Stimulated activated CD4-positive, alpha-beta T cell treated with anti-CD3 and anti-CD28 coated beads, Interleukin-1b, Interleukin-23, amount 100 ng/mL, for 1 hour (primary cell): ENCODE measurements at places on chromosomes 2 and 18.

GRCh38 chr2:195503208-195503607 lies 153.8 kb upstream of the SLC39A10 start:
- DNase-seq, result no peak

DNA sequence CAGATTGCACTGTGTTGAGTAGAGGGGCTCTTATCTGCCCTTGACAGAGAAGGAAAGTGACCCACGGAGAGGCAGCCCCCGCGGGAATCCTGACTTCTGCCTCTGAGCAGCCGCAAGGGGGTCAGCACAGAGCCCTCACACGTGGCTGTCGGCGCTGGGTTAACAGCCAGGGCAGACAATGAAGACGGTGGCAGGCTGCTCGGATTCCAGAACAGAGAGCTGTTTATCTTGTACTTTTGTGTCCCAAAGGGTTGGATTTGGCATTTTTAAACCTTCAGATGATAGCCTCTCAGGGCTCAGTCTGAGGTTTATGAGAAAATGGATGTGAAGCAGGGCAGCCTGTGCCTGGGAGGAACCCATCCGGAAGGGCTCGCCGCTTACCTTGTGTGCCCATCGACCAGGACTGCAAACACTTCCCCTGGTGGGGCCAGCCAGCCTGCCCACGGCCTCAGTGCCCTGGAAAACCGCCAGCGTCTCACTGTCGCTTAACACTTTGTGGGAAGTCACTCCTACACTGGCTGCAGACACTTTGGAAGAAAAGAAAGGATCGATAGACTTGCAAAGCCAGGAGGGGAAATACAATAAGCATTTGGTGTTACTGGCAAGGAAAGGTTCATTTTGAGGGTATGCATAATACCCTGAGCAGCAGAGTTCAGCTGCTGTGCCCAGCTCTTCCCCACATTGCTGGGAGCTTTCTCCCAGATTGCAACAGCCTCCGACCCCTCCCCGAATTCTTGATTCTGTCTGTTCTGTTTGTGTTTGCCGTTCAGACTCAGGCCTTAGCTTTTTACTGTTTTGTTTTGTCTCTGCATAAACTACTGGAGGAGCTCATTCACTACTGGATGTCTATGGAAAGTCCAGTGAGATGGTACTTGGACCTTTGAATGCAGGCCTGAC lies 325.3 kb upstream of the MYT1L start:
- no peak for DNase-seq

- DNase-seq, result no peak
These were observed 99.9 kb upstream of the NABP1 start for GRCh38 chr2:191578031-191578430.

GRCh38 chr2:19575641-19576040 lies 217.2 kb upstream of the OSR1 start:
- no peak for DNase-seq

- DNase-seq, result no peak
These were observed 32.9 kb upstream of the SCG2 start for GRCh38 chr2:223635080-223635479.

- DNase-seq, result no peak
These were observed 27.2 kb downstream of the TBC1D8 start for GRCh38 chr2:101123795-101124471.

GRCh38 chr2:215269397-215270117 lies 42.3 kb upstream of the ATIC start:
- peak; percentile 5 for DNase-seq

DNA sequence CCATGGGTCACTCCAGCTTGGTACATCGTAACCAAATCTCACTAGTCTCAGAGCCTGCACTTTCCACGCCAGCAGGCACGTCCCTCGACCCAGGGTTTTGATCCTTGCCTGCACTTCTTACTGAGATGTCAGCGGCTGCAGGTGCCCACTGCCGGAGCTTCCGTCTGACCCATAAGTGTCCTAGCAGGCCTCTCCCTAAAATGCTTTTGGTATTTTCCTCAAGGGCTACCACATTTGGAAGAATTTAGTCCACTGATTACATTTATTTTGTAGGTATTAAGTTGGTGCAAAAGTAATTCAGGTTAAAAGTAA lies 175.0 kb upstream of the FBXO11 start:
- DNase-seq, result no peak

DNA sequence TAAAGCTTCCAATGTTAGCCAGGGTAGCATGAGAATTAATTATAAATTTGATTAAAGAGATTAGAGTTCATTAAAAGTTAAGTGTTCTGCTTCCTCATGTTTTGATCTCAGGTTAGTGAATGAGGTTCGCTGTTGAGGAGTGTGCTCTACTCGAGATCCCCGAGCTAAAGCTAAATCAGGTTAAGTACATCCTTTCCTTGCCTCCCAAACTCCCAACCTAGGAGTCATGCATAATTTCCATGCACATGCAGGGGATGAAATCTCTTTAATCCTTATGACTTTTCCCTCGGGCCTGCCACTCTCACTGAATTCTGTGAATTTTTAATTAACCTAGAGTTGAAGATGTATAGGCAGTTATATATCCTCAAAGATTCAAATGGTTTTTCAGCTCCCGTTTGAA lies 156.1 kb upstream of the NCK2 start:
- DNase-seq, result no peak

GRCh38 chr2:25817630-25818029 lies 60.7 kb downstream of the ASXL2 start:
- no peak for DNase-seq

- no peak for DNase-seq
These were observed 621 bp downstream of the TXNL1 start for GRCh38 chr18:56637711-56638231.

DNA sequence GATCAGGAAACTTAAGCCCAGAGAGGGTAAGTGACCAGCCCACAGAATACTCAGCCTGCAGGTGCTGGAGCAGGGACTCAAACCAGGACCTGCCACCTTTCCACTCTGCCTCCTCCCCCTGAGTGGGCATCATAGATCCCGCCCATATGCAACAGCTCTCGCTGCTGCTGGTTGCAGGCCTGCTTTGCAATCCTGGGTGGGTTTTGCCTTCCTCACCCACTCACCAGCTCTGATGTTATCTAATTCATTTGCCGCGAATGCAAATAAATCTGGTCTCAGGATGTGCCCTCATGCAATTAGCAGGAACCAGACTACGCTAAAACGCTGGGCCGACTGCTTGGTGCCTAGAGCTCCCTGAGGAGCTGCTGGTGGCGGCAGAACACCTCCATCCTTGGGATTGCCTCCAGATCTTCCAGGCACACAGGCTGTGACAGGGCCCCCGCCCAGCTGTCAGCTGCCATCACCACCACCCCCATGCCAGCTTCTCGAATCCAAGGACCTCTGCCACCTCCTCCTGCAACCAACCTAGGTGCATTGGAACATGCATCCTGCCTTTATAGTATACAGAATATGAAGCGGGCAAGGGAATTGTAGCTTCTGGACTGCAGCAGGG lies 28.8 kb downstream of the CNGA3 start:
- no peak for DNase-seq

- DNase-seq, result no peak
These were observed 72.6 kb downstream of the ACTR2 start for GRCh38 chr2:65300134-65300760.

DNA sequence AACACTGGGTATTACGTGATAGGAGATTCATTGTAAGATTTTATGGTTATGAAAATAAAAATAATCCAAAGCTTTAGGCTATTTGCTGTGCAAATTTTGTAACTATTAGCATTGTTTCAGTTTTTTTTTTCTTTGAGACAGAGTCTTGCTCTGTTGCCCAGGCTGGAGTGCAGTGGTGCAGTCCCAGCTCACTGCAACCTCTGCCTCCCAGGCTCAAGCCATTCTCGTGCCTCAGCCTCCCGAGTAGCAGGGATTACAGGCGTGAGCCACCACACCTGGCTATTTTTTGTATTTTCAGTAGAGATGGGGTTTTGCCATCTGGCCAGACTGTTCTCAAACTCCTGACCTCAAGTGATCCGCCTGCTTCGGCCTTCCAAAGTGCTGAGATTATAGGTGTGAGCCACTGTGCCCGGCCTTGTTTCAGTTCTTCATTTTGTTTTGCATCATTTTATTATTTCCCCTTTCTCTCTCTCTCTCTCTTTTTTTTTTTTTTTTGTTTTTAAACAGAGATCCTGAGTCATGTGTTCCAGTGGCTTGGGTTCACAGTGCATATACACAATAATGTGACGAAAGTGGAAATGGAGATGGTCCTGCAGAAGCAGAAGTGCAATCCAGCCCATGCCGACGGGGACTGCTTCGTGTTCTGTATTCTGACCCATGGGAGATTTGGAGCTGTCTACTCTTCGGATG lies 25.8 kb downstream of the CASP10 start:
- DNase-seq, result no peak

DNA sequence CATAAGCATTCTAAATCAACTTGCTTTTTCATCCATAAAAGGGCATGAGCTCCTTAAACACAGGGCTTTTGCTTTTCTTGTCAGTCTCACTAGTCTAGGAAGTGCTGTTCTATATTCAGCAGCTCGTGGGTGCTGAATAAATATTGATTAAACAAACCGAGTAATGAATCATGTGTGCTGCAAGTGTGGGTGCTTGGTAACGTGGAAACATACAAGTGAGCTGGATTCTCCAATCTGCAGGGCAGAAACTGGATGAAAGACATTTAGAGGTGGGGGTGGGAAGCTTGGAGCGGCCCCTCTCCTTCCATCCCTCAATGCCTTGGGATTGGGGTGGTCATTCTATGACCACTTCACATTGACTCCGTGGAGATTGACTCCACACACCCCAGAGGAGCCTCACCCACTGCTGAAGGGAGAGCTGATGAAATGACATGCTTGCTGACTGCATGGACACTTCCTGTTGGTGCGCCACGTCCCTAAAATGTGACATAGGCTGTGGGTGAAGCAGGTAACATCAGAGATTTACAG lies 114.6 kb downstream of the DOCK10 start:
- no peak for DNase-seq

DNA sequence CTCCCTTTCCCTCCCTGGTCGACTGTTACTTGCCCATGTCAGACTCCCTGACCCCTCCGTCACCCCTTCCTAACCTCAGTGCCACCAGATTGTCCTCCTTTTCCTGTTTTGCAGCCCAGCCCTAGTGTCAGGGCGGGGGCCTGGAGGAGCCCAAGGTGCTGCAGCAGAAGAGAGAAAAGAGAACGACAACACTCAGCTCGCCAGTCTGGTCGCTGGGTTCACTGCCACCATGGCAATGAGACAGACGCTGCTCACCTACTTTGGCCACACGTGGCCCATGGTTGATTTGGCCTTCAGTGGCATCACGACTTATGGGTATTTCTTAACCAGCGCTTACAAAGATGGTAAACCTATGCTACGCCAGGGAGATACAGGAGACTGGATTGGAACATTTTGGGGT lies 108.4 kb upstream of the RMDN2 start:
- DNase-seq, result no peak

GRCh38 chr2:9078405-9078804 lies 74.9 kb upstream of the MBOAT2 start:
- no peak for DNase-seq

DNA sequence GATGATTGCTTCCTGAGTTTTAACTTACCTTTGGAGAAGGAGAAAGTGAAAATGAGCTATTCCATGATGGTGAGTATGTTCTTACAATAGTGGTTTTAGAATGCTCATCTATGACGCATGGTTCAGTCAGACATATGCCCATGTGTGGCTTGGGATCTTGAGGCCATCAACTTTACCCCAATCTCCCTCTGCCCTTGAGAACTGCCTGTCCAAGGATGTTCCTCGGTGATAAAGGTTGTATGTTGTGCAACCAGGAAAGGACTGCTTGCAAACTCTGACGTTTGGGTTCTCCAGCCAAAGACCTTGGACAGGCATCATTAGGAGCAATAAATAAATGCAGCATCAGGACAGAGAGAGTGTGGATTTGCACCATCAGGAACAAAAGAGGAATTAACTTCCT lies 165.0 kb downstream of the ZEB2 start:
- DNase-seq, result no peak

DNA sequence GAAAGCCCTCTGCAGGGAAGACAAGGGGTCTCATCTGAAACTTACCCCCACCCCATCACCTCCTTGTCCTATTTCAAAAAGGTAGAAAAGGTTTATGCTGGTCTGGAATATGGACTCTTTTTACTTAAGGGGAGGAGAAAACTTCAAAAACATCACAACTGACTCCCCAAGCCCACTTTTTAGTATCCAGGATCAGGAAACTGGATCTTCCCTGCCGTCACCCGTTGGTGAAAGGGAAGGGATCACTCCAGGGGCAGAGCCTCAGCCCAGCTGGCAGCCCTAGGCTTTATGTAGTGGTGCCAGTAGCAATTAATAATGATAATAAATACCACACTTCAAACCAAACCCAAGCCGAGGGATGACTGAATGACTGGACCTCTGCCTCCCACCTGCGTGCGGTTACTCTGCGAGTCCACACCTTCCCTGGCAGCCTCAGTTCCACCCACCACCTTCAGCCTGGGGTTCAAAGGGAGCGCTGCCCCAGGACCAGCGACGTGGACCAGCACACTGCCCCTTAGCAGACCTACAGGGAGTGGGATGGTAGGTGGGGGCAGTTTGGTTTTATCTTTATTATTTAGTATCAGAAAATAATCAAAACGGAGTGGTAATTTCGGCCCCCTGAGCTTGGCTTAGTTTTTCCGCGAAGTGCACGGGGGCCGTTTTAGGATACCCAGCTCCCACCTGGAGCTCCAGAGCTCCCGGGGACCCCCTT lies 4.9 kb upstream of the GATA6 start:
- no peak for DNase-seq

DNA sequence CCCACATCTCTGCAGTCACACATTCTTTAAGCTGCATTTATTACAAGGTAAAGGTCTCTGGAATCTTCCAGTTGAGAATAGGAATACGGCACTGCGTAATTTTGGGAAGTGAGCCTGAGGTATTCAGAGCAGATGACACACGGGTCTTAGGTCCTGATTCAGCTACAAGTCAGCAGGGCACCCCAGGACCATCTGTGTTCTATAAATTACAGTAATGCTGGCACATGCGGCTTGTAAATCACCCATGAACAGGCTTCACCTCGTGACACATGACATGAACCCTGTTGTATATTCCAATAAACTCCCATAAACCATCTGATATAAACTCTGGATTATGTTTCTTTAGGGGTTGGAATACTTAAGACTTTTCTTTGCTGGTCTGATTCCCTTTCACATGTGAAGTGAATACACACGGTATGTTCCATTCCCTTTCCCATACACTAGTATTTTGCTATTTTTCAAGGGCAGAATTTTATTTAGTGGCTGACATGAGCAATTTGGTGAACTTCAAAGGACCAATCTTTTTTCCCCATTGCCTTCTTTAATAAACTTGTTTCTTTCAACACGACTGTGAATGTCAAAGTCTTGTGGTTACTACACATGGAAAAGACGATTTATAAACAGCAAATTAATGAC lies 298.6 kb downstream of the MEIS1 start:
- no peak for DNase-seq

DNA sequence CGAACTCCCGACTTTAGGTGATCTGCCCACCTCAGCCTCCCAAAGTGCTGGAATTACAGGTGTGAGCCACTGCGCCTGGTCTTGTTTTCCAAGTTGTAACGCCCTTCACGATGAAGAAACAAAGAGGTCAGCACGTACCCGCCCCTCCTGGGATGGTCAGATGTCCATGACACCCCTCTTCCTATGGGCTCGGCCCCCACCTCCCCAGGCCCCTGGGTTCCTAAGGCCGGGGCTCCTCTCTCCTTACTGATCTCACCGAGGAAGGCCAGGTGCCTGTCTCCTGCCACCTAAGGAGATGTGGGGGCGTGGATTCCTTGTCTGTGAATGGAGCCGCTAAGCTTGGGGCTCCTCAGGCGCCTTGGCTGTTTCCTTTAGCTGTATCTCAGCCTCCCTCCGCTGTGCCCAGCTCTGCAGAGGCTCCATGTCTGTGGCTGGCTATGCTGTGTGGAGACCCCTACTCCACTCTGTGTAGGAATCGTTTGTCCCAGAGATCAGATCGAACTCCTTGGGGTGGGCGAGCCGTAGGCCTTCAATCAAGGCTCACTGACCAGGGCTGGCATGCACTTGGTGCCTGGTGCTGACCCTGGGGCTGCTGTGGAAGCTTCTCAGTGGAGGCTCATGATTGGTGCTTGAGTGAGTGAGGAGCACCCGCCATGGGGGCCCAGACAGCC lies 8.8 kb downstream of the COLEC11 start:
- no peak for DNase-seq
